HuH-7.5 (cell line): ENCODE measurements at places on chromosomes 3 and 15.
A peak's percentile ranks its signal among the peaks of the same experiment; 100 is the strongest.

GRCh38 chr3:103617961-103618360 is 1183.1 kb downstream of the ZPLD1 start:
- no peak for DNase-seq

DNA sequence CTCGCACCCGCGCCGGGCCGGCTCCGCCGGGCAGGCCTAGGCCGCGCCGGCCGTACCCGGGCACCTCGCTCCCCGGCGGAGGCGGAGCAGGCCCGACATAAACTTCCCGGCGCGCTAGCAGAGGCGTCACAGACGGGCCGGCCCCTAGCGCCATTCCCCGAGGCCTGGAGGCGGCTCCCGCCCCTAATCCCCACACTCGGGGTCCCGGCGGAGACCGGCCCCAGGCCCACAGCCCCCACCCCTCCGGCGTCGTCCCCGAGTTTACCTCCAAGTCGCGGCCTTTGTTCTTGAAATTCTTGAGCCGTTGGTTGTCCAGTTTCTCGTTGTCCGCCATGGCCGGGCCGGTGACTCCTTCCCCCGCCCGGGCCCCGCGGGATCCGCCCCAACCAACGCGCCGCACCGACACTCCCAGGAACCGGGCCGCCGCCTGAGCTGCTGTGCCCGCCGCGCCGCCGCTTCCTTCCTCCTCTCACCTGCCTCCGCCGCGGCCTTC is 376 bp downstream of the KPNA4 start:
- DNase-seq: peak; percentile 29

DNA sequence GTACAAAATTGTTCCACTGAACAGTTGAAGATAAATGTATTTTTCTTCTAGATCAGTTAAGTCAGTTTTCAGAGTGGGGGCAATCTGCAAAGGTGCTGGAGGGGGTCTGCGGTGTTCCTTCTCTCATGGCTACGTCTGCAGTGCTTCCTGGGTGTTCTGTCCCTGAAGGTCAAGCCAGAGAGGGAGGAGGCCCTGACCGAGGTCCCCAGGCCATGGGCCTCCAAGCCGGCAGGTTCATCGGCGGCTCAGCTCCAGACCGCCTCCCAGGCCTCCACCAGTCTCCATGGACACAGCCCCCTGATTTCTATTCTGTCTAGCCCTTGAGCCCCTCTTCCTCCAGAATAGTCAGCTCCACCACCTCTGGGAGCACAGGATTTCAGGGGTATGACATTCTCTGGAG is 28.5 kb upstream of the TSEN2 start:
- no peak for DNase-seq

GRCh38 chr3:98343647-98344507 is 9.8 kb upstream of the OR5K4 start:
- DNase-seq: peak; percentile 12

DNA sequence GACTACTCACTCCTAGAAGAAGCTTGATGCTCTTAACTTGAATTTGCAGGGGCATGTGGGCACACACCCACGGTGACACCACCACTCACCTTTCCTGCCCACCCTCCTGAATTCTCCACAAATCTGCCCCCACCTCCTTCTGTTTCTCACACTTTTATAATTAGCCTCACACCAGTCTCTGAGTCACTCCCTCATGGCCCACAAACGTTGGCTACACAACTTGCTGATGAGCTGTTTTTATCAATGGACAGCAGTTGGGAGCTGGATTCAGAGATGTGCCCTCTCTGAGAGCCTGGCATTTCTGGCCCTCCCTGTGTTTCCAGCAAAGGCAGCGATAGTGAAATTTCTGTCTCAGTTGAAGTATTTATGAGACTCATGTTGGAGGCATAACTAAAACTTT is 1.3 kb downstream of the COLQ start:
- no peak for DNase-seq

GRCh38 chr3:46717447-46718231 is at the start of gene PRSS50:
PRSS50 (minus strand) TSS chr3:46717869; CDS start chr3:46717824, 45 bp downstream.
- DNase-seq: peak; percentile 56

GRCh38 chr15:64693134-64693533 is 82.3 kb downstream of the RBPMS2 start:
- peak; percentile 28 for DNase-seq

GRCh38 chr15:88312941-88313579 is 56.5 kb upstream of the NTRK3 start:
- no peak for DNase-seq

GRCh38 chr3:137963463-137963862 is 46.5 kb upstream of the CLDN18 start:
- DNase-seq: no peak

GRCh38 chr3:105780107-105780506 is 88.7 kb downstream of the CBLB start:
- DNase-seq: no peak

DNA sequence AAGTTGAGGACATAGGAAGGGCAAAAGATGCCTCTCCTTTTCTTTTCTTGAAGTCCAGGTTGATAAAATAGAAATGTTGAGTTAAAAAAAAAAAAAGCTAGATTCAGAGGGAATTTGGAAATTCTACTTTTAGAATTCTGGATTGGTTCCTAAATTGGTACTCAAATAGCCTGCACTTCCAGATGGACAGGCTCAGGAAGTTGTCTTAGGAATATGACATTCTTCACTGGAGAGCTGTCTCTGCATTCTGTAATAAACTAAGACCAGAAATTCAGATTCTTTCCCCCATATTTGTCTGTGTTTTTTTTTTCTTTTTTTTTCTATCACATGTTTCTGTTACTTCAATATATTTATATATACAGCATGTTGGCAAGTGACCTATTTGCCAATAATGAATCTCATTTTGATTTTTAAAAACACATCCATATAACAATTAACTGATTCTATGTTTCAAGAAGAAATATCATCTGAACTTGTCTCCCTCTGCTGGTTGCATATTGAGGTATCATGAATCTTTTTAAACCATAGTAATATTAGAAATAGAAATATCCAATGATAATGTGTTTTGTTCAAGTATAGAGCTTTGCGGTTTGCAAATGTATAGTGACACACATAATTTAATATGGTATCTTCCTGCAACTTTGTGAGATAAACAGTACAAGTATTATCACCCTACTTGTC is 8.5 kb upstream of the LSAMP start:
- DNase-seq: no peak
